ENCODE measurements at places on chromosomes 2 and 18.
A peak's percentile ranks its signal among the peaks of the same experiment; 100 is the strongest.

- DNase-seq: no peak
Observed at GRCh38 chr18:63079114-63079513, 240.5 kb downstream of the BCL2 start.

DNA sequence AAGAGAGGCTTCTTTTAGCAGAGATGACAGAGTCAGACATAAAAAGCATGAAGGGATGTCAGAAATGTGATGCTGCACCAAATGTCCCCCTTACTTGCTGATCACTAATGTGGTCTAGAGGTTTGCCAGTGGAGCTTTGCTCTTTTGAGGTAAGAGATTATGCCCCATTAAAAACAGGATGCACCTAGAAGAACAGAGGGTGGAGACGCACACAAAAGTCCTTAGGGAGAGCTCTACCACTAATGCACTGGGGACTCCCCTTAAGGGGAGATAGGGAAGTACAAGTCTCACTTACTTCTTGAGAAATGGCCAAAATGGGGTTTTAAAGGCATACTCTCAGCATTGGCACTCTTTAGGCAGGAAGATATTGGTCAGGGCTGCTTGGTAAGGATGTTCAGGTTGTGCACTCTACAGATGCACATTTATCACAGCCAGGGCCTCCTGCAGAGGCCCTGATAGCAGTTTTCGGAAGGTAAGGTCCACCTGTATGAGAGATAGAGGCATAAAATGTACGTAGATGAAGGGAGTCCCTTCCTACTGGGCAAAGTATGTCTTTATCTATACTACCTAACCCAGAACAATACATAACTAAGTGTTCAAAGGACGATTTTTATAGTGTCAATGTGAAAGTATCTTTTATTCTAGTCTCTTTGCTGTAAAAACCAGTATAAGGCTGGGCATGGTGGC, 17.0 kb upstream of the SCYGR1 start:
- DNase-seq: no peak

DNA sequence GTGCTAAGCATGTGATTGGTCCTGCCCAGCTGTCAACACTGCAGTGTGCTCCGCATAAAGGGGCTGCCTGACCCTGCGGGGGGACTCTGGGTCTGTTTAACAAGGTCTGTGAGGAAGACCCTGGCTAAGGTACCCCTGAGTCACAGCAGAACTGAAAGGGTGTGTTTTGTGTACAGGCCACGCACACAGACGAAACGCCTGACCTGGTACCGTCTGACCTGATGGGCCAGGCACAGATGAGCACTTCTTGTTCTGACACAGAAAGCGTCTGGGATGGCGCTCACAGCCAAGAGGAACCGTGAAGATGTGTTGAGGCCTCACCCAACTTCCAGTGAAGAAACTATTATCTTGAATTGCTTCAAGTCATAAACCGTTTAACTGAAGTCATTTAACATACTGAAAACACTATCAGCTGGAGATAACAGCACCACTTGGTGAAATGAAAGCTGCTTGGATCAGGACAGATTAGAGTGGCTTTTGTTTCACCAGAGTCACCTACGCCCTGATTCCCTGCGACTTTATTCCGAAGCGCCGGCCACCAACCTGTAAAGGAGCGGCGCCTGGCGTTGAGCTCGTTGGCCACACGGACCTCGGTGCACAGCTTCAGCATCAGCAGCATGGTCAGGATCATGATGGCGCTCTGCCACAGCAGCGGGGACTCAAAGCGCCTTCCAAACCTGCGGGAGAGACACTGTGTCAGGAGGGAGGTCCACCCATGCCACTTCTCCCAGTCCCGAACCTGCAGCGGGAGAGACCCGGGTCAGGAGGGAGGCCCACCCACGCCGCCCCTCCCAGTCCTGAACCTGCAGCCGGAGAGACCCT, 8.5 kb downstream of the SLC66A2 start:
- DNase-seq: peak; percentile 40

GRCh38 chr2:148643421-148643820, 1.1 kb upstream of the EPC2 start:
- DNase-seq: no peak

- DNase-seq: peak; percentile 35
Observed at GRCh38 chr2:187497858-187498463, 49.9 kb upstream of the CALCRL start.

DNA sequence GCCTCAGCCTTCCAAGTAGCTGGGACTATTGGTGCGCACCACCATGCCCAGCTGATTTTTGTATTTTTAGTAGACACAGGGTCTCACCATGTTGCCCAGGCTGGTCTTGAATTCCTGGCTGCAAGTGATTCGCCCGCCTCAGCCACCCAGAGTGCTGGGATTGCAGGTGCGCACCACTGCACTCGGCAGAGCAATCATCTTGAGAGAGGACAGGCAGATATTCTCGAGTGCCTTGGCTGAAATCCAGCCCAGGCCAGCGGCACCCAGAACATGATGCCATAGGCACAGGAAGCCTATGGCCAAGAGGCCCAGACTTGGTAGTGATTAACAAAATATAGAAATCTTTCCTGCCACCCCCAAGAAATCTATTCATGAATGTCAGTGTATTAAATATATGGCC, 58.0 kb upstream of the PEX13 start:
- DNase-seq: no peak

- no peak for DNase-seq
Observed at GRCh38 chr2:126674075-126674744, 18.3 kb downstream of the GYPC start.

GRCh38 chr2:197115325-197115724, 188.8 kb upstream of the PGAP1 start:
- DNase-seq: no peak

- DNase-seq: no peak
Observed at GRCh38 chr2:8322634-8323033, 359.2 kb upstream of the ID2 start.

- DNase-seq: no peak
Observed at GRCh38 chr2:54464341-54464740, 8.2 kb downstream of the SPTBN1 start.

DNA sequence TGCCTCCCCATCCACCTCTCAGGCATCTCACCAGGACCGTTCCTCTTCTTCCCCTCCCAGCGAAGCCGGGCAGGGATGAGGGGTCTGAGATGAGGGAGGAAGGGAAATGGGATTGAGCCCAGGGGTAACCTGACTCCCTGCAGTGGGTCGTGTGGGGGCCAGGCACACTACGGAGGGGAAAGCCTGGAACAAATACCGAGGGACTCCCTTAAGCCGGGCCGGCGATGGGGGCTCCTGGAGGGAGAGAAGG, 250 bp upstream of the SPEG start:
- DNase-seq: no peak

GRCh38 chr2:98731041-98731893, at the start of gene MGAT4A:
TSS of gene MGAT4A (minus strand) at chr2:98731132. CDS start at chr2:98726332, 4,800 bp downstream.
- peak; percentile 5 for DNase-seq

- DNase-seq: peak; percentile 63
Observed at GRCh38 chr2:66790651-66791181, 355.8 kb downstream of the MEIS1 start.

DNA sequence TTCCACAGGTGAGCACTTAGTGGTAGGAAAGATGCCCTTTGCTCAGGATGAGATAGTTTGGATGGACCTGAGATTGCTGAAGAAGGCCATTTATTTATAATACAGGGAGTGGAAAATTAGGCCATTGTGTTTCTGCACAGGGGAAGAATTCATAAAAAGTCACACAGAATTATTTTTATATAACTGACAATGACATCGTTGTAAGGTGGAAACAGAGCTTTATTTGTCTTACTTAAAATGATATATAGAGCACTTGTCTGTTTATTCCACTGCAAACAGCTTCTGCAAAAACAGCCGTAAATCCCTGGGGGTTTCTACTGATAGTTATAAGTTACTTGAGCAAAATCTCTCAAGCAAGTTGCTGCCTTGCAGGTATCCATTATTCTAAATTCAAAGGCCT, 158.1 kb upstream of the ZNF521 start:
- DNase-seq: no peak

DNA sequence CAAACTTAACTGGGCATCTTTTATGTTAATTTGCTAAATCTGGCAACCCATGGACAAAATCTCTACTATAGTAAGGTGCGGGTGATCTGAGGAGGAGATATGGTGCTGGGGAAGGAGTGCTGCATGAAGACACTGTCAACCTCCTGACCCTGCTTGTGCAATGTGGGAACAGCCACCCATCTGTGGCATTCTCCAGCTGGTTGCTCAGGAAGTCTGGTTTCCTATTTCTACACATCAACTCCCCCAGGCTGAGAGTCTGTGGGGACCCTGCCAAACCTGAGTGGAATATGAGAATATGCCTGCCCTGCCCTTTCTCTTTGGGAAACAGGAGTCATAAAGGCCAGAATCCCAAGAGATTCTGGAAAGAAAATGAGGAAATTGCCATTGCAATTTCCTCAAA, 60.1 kb upstream of the PAX3 start:
- DNase-seq: no peak

DNA sequence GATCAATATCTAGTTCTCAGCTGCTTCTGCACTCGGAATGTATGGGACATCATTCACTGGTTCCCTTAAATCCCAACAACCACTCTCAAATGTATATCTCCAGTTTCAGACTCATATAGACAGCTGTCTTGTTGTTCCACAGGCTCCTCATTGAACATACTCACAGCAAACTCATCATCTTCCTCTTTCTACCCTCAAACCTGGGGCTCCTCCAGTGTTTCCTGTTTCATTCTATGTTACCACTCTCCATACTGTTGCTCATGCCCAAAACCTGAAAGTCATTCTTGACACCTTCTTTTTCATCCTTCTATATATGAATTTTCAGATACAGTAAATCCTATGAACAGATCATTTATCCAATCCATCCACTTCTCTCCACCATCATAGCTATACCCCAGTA, 18.7 kb upstream of the REL start:
- DNase-seq: no peak

DNA sequence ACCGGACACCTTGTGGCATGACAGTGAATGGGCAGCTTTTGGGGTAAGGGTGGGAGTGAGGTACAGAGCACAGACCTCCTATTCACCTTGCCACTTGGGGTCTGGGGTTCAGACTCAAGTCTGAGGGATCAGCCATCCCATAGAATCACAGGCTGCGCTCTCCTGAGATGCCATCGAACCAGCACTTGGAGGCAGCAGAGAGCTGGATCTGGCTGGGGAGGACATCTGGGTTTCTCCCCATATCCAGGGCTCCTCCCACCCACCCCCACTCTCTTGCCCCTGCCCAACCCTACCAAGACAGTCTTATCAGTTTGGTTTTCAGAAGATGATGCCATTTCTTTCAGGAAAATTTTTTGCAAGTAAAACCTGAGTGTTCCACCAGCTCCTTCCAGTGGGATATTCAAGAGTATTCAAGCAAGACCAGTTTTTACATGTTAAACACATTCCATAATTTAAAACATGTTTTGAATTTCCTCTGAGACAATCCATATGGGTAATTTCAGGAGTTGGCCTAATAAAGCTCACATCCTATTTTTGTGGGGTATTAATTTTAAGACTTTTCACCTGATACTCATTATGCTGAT, 29.2 kb upstream of the TEX44 start:
- DNase-seq: peak; percentile 73

GRCh38 chr2:2127467-2127866, 203.6 kb downstream of the MYT1L start:
- no peak for DNase-seq

GRCh38 chr2:97808816-97809215, 95.4 kb downstream of the ZAP70 start:
- DNase-seq: no peak

- peak; percentile 80 for DNase-seq
Observed at GRCh38 chr2:151071382-151071781, 190.3 kb downstream of the RBM43 start.

GRCh38 chr2:16561676-16562075, 104.0 kb downstream of the CYRIA start:
- no peak for DNase-seq

DNA sequence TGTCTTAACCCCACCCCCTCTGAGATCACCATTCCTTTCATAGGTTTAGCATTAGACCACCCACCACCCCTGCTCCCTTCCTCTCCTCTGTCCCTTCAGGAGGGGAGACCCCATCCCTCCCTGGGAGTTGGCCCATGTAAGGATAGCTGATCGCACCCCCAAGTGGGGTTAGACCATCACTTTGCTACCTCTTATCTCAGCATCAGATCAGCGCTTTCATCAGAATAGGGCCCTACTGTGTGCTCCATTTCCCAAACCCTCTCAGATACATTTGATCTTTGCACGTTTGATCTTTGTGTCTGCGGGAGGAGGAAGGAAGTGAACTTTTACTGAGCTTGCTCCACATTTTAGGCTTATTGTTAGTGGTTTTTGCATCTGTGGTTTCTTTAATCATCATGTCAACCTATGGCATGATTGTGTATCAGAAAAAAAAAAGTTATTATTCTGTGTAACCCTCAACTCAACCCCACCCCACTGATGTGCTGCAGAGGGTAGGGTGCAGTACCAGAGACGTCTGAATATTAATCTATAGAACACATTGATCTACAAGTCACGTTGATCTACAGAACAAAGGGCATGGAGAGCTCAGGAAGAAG, 81.2 kb downstream of the PDCL3 start:
- DNase-seq: no peak

- DNase-seq: no peak
Observed at GRCh38 chr2:20590704-20591515, 60.0 kb downstream of the HS1BP3 start.
